ENCODE measurements at places on chromosomes 11 and 22.

GRCh38 chr22:30665786-30666185 is 1.9 kb downstream of the DUSP18 start:
- no peak for DNase-seq

- no peak for DNase-seq
Measured at GRCh38 chr11:132293586-132293985, 923.2 kb downstream of the NTM start.

- DNase-seq, result no peak
Measured at GRCh38 chr22:35349368-35349703, 31.6 kb upstream of the HMOX1 start.

- DNase-seq, result no peak
Measured at GRCh38 chr11:120513436-120514315, 2.1 kb downstream of the GRIK4 start.

Measured in hematopoietic multipotent progenitor cell treated with erythropoietin and hydrocortisone succinate and interleukin-3 and kit ligand, for 17 days (in vitro differentiated cells).